CD4-positive, alpha-beta T cell treated with Interferon alpha-2 for 1 hour (primary cell): ENCODE measurements at places on chromosomes 7 and 10.
A peak's percentile ranks its signal among the peaks of the same experiment; 100 is the strongest.

- no peak for DNase-seq
Observed at GRCh38 chr7:144822223-144822622, 13.6 kb downstream of the TPK1 start.

DNA sequence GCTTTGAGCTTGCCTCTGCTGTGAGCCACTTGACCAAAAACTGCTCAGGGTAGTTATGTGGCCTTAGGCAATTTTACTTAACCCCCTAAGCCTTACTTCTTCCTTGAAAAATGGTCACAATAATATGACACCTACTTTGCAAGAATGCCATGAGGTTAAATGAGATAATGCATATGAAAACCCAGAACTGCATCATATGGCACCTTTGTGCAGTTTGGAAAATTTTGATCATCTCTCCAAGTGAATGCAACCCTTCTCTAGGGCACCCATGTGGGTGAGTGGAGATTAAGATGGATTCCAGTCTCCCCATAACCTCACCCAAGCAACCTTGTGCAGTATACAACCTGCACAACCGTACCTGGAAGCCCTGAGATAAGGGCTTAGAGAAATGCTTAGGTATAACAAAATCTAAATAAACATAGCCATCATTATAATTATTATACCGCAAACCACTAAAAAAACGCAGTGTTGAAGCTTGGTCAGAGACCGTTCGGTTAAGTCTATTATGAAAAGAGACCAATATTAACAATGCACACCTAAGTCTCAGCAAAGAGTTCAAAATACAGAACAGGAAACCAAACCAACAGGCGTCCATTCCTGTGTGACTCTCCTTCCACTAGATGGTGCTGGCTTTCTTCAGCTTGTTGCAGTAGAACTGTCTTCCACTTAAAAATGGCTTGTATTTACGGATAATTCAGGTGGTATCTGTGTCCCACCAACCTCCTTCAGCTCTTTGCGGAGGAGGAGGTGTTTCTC, 21.0 kb upstream of the ASB15 start:
- no peak for DNase-seq

- DNase-seq = no peak
Observed at GRCh38 chr7:79624336-79624735, 170.9 kb upstream of the MAGI2 start.

- no peak for DNase-seq
Observed at GRCh38 chr10:31908157-31908556, 20.5 kb downstream of the ARHGAP12 start.

- DNase-seq = no peak
Observed at GRCh38 chr7:55500117-55500756, 72.1 kb downstream of the VOPP1 start.

- DNase-seq = no peak
Observed at GRCh38 chr10:13865758-13866491, 279.2 kb downstream of the PRPF18 start.

GRCh38 chr7:112898432-112899290, 108.5 kb upstream of the TMEM168 start:
- peak; percentile 50 for DNase-seq

GRCh38 chr7:123666492-123666891, 10.8 kb downstream of the LMOD2 start:
- DNase-seq = no peak

DNA sequence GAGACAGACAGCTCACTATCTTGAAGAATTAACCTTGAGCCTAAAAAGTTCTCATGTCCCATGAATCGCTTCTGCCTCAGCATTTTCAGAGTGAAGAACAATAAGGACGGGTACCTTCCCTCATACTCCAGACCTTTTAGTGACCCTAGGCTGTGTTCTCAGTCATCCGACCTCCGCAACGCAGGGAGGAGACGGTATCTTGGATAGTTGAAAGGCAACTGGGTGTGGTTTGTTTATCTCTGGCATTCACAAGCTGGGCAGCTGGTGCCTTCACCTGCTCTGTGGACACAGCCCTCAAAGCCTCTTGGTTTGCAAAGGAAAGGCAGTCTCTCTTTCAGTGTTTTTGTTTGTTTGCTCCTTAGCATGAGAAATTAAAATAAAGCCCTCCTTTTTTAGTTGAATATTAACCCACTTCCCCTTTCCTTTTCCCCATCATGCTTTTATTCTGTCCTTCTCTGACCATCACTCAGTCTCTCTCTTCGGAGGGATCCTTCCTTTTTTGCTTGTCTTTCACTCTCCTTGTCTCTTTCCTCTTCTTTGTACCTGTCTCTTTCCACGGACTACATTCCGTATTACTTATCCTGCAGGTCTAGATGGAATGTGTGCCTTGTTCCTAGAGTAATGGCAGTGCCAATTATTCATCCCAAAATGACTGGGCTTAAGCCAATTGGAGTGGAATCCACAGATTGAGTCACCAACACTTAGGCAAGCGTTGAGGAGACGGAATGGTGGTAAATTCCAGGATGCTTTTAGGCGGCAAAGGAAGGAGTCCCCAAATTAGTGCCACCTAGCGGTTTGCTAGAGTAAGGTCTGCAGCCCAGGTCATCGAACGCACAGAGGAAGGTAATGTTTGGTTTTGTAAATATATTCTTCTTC, 45.8 kb downstream of the PRR15 start:
- no peak for DNase-seq

DNA sequence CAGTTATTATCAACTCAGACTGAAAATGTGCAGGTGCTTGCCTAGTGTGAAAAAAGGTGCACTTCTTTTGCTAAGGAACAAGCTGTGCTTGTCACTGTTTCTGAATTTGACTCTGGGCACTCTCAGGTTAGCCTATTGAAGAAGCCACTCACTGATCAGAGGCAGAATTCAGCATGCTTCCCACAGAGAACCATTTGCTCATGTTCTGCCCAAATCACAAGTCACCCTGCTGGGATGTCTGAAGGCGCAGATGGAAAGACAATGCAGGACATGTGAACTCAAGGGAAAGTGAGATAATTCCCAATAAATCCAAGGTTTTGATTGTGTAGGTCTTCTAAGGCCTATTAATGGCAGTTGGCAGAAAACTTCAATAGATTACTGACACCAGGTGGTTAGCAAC, 47.8 kb upstream of the CSTF2T start:
- no peak for DNase-seq

DNA sequence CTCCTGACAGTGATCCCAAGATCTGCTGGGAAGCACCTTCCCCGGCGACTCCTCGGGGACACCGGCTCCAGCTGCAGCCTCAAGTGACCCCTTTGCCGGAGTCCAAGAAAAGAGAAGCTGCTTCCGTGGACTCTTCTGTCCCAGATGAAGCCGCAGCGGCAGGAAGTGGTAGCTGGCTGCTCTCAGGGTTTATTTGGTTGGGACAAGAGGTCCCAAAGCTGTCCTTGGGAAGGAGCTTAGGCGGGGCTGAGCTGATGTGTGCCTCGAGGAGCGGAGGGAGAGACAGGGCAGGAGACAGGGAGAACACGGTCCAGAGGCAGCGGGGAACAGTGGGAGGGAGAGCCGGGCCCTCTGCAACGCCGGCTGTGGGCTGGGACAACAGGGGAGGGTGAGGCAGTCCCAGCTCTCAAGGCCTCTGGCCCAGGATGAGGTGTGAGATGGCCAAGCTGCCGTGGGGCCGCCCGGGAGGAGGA, 13.1 kb upstream of the FAM20C start:
- DNase-seq = no peak

DNA sequence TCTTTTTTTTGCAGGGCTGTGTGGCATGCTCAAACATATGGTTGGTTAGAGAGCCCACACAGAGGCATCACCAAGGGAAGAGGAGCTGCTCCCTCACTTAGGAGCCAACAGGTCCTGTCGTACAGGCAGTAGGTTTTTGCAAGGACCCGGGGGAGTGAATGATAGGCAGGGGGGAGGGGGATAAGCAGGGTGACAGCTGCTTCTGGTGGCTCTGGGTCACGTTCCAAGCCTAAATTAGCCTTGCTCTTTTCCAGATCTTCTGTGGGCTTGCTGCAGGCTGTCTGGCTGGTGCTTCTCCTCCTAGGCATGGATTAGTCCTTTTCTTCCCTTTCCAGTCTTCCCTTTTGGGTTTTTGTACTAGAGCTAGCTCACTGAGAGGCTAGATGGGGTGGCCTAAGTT, 117.7 kb upstream of the PODXL start:
- no peak for DNase-seq

GRCh38 chr7:45599851-45600706, 25.9 kb downstream of the ADCY1 start:
- no peak for DNase-seq

DNA sequence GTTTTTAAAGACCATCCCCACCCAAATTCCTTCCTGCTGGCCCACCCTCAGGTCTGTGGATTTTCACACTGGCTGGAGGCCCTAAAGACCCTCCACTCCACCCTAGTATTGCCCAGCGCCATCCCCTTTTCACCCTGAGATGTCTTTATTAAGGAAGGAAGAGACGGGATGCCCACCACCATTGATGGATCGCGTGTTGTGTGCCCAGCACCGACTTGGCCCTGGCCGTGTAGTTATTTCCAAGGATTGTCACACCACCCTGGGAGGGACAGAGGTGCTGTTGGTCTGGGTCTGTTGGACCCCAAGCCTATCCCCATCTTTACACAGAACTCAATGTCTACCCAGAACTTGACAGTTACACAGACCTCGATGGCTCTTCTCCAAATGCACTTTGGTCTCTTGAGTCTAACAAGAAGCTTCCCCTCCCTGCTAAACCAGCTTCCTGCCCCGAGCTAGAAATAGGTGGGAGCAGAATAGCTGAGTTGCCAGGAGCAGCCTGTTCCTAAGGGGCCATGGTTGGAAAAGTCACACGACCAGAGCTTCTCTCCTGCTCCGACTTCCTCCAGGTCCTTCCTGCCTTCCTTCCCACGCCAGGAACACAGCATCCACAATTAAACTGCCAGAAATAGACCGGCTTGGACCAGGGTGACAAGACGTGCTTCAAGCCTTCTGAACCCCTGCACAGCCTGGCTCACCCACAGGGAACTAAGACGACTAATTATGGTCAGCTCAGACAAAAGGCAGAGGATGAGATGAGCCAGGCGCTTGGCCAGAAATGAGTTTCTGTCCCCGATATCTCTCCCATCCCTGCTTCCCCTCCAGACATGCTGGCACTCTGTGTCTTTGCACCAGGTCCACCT, 139.5 kb upstream of the CHST15 start:
- no peak for DNase-seq

DNA sequence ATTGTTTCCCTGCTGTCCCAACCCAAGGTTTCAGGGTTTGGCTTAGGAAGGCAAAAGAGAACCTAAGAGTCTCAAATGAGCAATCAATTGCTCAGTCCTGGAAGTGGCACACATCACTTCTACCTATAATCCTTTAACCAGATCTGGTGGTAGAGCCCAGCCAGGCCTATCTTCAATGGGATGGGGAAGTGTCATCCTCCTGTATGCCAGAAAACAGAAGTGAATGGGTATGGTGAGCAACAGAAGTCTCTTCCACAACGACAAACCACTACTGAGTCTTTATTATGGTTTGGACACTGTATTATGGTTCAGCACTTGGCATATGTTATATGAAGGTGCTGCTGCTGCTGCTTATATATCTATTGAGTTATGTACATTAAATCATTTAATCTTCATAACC, 3.0 kb upstream of the AKR1B1 start:
- no peak for DNase-seq

DNA sequence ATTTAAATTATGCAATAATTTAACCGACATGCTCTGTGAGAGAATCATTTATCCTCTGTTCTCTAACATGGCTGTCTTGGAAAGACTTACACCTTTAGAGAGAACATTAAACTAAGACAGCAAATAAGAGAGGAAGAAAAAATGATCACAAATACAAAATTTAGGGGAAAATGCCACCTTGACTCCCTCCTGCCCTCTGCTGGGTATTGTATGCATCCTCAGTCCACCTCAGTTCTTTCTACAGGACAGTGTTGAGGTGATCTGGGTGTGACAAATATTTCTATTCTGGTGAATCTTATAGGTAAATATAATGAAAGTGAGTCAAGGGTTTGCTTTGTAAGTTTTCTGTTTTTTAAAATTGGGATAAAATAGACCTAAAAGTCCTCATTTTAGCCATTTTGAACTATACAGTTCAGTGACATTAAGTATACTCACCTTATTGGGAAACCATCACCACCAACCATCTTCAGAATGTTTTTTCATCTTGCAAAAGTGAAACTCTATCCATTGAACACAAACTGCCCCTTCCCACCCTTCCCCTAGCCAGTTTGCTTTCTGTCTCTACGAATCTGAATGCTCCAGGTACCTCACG, 61.5 kb upstream of the ELMO1 start:
- no peak for DNase-seq

- no peak for DNase-seq
Observed at GRCh38 chr10:77987671-77988255, 41.6 kb downstream of the POLR3A start.

GRCh38 chr10:28558923-28559508, 26.1 kb downstream of the WAC start:
- DNase-seq = no peak

- DNase-seq = no peak
Observed at GRCh38 chr7:106819546-106819945, 45.5 kb upstream of the PIK3CG start.

GRCh38 chr10:4721999-4722753, 103.8 kb upstream of the AKR1E2 start:
- DNase-seq = no peak

DNA sequence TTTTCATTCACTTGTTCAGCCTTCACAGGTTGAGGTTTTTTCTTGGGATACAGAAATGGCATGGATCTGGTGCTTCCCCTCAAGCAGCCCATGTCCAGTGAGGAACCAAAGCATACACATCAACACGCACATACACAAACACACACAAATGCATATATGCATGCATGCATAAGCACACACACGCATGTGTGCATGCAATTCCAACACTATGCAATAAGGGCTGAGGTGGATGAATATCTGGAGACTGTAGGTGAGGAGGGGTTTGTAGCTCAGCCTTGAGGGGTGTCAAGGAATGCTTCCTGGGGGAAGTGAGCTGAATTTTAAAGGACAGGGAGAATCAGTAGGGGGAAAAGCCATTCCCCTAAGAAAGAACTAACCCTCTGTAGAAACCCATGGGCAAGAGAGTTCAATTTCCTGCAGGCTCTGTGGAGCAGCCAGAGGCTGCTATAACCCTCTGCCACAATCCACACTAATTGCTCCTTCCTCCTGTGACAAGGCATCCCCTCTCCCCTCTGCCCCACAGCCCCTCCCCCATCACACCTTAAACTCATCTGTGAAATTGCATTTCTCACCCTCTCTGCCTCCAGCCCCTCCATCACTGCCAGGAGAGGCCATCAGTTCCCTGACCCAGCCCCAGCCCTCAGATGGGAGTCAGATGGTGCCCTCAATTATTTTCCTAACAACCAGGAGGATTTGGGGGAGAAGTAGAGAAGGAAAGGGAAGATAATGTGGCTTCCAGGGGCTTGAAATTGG, 316.4 kb downstream of the RPS24 start:
- no peak for DNase-seq

- DNase-seq = no peak
Observed at GRCh38 chr7:159218170-159218569, 73.5 kb upstream of the VIPR2 start.

GRCh38 chr10:124525751-124526600, 64.4 kb downstream of the LHPP start:
- DNase-seq = no peak

DNA sequence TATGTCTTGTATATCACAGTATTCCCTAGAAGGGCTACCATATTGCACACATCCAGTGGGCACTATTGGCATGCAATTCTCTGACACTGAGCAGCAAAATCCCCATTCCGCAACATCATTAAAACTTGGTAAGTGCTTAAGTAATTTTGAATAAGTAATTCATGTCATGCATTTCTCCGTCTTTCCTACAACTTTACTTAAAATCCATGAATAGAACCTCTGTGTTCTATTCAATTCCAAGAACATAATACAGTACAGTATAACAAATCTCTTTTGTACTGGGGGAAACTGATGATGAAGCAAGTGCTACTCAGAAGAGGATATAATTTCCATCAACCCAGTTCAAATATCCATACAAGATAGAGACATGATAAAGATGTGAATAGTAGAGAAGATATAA, 80.9 kb upstream of the SEMA3C start:
- DNase-seq = no peak
